ENCODE measurements at places on chromosomes 5 and 9.
A peak's percentile ranks its signal among the peaks of the same experiment; 100 is the strongest.

DNA sequence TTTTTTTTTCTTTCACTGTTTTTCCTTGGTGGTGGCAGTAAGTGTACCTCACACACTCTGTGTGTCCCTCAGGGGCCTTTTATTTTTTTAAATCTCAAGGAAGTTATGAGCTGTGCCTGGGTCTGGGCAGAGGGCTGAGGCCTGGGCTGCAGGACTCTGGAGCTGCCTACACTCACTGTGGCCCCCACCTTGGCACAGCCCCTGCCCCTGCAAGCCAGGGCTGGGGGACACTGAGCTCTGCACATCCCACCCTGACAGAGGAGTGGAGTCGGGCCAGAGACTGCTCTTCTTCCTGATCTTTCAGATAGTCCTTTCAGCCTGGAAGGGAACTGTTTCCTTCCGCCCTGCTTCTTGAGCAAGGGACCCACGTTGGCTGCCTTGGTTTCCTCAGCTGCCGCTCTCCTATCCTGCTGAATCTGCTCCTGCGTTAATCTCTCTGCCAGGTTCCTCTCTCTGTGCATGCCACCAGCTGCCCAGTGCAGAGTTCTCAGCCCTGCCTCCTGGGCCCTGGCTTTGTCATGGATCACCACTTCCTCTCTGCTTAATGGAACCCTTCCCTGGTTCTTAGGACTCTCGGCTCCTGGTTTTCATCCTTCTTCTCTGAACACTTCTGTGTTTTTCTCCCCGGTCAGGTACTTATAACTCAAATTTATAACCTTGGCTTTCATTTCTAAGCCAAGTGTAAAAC is 502.3 kb downstream of the DIRAS2 start:
- DNase-seq, result no peak

- DNase-seq, result no peak
These were observed 5.0 kb downstream of the DIPK1B start for GRCh38 chr9:136717399-136717798.

- DNase-seq, result no peak
These were observed 246.6 kb downstream of the SLCO4C1 start for GRCh38 chr5:102049517-102049916.

- no peak for DNase-seq
These were observed 11.9 kb downstream of the GIN1 start for GRCh38 chr5:103108086-103108485.

DNA sequence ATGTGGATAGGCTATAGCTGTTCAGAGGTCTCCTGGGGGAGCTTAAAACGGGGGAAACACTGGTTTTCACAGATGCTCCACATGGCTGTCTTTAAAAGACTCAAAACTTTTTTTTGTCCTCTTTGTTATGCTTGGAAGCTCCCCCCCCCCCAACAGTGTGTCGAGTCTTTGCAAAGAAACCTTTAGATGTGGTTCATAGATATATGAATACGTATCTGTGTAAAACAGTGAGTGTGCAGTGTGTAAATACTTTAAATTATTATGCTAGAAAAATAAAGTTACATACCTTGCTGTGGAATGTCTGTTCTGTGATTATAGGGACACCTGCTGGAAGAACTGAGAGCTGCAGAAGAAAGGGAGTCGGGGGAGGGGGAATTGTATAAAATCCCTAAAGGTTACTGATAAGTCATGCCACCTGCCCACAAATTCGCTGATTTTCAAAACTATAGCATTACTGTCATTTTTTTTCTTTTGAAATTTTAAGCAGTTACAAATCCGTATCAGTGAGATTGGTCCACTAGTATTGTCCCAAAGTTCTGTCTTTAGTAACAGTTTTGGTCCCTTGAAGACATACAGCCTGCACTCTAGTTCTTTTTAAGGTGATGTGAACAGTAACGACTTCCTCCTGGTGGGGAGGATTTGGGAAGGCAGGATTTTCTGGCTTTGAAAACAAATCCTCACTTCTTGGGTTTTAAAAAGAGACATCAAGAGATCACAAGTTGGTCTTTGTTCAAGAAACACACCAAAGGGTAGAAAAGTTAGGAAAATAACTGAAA is 22.9 kb downstream of the RGMB start:
- peak; percentile 56 for DNase-seq

DNA sequence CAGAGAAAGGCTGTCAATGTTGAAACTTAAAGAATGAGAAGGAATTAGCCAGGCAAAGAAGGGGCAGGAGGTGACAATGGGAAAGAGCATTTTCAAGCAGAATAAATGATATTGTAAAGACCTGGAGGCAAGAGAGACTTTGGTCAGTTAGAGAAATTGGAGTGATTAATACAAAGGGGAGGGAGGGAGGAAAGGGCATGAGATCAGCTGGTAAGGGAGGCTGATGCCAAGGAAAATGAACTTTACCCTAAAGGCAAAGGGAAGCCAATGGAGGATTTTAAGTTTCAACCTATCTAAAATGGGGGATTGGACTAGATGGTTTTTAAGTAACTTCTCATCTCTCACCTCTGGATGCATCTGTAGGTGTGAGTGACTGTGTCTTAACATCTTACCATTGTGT is 23.3 kb downstream of the C5 start:
- no peak for DNase-seq
